ENCODE measurements at places on chromosomes 5 and 9. TPM values are rescaled to one million over a fixed set of nuclear protein-coding genes. Genes with fewer than 3 reads are reported as not detected.

GRCh38 chr9:94690344-94690743 lies 36.2 kb upstream of the AOPEP start:
- no peaks in the 10 kb centered on the region for H3K4me1 ChIP-seq
- DNase-seq = no peak
- no peak overlapping the region for H3K4me3 ChIP-seq
- H3K27ac ChIP-seq = no peak overlapping the region

DNA sequence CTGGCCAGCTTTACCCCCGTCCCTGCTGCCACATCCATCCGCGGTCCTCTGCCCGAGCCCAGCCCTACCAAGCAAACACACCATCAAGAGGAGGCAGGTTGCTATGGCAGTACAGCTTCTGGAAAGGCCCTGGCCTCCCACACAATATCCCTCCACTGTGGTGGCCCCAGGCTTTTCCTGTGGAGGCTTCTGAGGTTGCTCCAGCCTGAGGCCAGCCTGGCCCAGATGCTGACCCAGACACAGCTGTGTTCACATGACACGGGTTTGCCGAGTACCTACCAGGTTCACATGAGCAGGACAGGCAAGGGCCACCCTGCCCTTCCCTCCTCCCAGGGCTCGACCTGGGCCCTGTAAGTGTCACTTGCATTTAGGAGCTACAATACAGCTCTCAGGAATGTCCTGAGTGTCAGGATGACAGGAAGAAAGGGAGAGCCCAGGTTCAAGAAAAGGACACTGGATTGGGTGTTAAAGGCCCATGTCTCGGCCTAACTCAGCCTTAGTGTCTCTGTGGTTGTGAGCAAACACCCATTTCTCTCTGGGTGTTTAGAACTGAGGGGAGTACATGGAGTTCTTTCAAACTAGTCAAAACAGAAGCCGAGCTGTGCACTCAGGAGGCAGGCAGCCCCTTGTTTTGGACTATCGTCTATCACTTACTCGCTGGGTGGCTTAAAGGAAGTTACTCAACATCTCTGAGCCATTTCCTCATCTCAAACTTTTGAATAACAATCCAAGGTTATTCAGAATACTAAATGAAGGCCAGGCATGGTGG lies 40.2 kb downstream of the NAIF1 start:
- H3K27me3 ChIP-seq = no peaks in the 10 kb centered on the region
- DNase-seq = no peak
- H3K27ac ChIP-seq = no peak overlapping the region
- no peaks in the 10 kb centered on the region for H3K36me3 ChIP-seq
- no peak overlapping the region for H3K4me3 ChIP-seq
- peaks cover 8% of the 10 kb centered on the region for H3K4me1 ChIP-seq

GRCh38 chr5:9361835-9362234 lies 184.0 kb downstream of the SEMA5A start:
- no peaks in the 10 kb centered on the region for H3K36me3 ChIP-seq
- H3K27me3 ChIP-seq = no peaks in the 10 kb centered on the region
- no peak overlapping the region for H3K4me3 ChIP-seq
- no peaks in the 10 kb centered on the region for H3K4me1 ChIP-seq
- no peak overlapping the region for H3K27ac ChIP-seq

DNA sequence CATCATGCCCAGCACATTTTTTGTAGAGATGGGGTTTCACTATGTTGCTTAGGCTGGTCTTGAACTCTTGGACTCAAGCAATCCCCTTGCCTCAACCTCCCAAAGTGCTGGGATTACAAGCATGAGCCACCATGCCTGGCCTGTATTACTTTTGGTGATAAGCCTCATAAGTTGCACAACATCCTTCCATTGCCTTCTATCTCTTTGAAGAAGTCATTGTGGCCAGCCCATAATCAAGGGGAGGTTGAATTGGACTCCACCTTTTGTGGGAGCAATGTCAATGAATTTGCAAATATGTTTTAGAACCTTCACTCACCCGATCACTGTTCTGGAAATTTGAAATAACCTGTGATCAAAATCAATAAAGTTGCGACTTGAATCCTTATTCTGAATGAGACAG lies 104.3 kb upstream of the CLINT1 start:
- no peak overlapping the region for H3K27ac ChIP-seq
- no peaks in the 10 kb centered on the region for H3K27me3 ChIP-seq
- no peak overlapping the region for H3K4me3 ChIP-seq
- H3K4me1 ChIP-seq = peaks cover 5% of the 10 kb centered on the region
- no peak for DNase-seq

DNA sequence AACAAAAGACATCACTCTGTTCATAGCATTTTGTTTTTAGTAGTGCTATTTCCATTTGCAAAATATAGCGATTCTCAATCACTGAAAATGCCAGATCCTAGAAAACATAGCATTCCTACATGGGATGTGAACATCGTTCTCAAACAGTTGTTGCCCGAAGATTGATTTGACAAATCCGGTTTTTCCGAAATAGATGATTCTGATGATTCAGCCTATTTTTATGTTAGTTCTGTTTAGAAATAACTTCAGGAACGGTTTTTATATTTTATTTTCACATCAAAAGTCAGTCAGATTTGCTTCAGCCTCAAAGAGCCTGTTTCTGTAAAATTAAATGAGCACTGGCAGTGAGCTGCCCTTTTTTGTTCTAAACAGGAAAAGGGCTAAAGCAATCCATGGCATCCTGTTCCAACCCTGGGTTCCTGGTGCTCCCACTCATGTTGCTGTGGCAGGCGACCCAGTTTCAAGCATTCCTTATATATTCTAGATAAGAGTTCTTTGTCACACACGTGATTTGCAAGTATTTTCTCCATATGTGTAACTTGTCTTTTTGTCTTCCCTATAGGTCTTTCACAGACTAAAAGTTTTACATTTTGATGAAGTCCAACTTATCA lies 14.2 kb upstream of the PSIP1 start:
- no peak for DNase-seq
- H3K27ac ChIP-seq = no peak overlapping the region
- no peaks in the 10 kb centered on the region for H3K27me3 ChIP-seq
- H3K4me1 ChIP-seq = no peaks in the 10 kb centered on the region
- H3K36me3 ChIP-seq = no peaks in the 10 kb centered on the region

DNA sequence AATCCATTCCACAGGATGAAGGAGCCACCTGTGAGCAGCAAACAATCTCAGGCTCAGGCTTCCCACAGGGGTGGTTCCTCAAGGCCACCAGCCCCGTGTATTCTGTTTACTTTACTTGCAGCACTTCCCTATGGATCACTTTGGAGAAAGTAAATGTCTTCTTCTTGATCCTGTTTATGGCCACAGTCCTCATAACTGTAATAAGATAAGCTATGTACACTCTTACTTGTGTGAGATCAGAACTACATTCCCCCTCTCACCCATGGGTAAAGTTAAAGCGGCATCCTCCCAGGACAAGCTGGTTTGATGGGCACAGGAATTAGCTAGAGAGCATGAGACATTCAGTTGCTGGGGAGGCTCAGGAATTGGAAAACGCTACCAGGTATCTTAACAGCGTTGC lies 86.1 kb downstream of the TMEM215 start:
- H3K4me3 ChIP-seq = no peak overlapping the region
- H3K27me3 ChIP-seq = no peaks in the 10 kb centered on the region
- no peak overlapping the region for H3K27ac ChIP-seq
- H3K4me1 ChIP-seq = peaks cover 11% of the 10 kb centered on the region
- no peaks in the 10 kb centered on the region for H3K36me3 ChIP-seq

GRCh38 chr5:118371973-118372831 lies 616.1 kb downstream of the DTWD2 start:
- no peaks in the 10 kb centered on the region for H3K36me3 ChIP-seq
- no peak overlapping the region for H3K4me3 ChIP-seq
- DNase-seq = no peak
- no peaks in the 10 kb centered on the region for H3K27me3 ChIP-seq

GRCh38 chr9:32264170-32264864 lies 120.1 kb upstream of the ACO1 start:
- H3K4me1 ChIP-seq = no peaks in the 10 kb centered on the region
- no peak overlapping the region for H3K27ac ChIP-seq
- no peak overlapping the region for H3K4me3 ChIP-seq
- no peaks in the 10 kb centered on the region for H3K27me3 ChIP-seq
- no peaks in the 10 kb centered on the region for H3K36me3 ChIP-seq

GRCh38 chr9:116334546-116335150 lies 181.1 kb downstream of the PAPPA start:
- no peaks in the 10 kb centered on the region for H3K36me3 ChIP-seq
- H3K27me3 ChIP-seq = no peaks in the 10 kb centered on the region
- DNase-seq = no peak
- H3K4me3 ChIP-seq = no peak overlapping the region
- H3K4me1 ChIP-seq = no peaks in the 10 kb centered on the region
- H3K27ac ChIP-seq = no peak overlapping the region

DNA sequence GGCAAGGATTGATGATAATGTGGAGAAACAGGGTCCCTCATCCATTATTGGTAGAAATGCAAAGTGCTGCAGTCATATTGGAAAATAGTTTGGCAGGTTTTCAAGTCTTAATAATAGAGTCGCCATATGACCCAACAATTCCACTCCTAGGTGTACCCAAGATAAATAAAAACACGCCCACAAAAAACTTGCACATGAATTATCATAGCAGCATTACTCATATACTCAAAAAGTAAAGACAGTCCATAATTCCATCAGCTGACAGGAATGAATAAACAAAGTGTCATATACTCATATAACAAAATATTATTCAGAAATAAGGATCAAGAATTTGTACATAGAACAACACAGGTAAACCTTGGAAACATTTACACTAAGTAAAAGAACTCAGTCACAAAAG lies 242.9 kb upstream of the FTMT start:
- H3K27ac ChIP-seq = no peak overlapping the region
- no peaks in the 10 kb centered on the region for H3K36me3 ChIP-seq
- H3K27me3 ChIP-seq = no peaks in the 10 kb centered on the region
- DNase-seq = no peak

DNA sequence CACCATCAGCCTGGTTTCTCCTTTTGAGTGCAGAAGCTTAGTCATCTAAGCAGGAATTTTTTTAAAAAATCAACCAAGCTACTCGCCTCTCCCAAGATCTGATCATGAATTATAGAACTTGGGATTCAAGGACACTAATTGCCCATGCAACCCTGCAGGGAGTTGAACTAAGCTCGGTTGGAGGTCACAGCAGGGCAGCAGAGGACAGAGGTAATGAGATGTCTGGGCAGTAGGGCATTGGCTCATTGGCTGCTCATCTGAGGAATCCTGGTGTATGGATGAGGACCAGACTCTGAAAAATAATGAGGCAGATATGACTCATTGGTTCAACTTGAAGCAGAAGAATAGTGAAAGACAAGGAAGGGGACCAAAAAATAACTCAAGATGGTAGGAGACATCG lies 111.8 kb upstream of the TLE1 start:
- no peak for DNase-seq
- no peak overlapping the region for H3K27ac ChIP-seq
- H3K4me1 ChIP-seq = no peaks in the 10 kb centered on the region
- H3K4me3 ChIP-seq = no peak overlapping the region
- H3K27me3 ChIP-seq = no peaks in the 10 kb centered on the region

DNA sequence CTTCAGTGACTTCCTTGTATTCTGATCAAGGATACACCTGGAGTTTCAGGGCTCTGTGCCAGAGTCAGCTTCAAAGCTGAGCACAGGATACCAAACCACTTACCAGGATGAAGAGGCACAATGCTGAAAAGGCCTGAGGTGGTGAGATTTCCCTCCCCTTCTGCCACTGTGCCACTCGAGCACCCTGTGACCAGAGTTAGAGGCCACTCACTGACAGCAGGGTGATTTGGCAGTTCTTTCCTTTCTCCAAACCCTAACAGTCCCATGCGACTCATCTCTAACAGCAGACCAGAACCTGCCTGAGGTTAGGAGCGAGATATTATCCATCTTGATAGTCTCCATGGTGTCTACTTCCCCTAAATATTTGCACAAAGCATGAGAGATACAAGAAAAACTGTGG lies 1.8 kb downstream of the PLGRKT start:
- no peak overlapping the region for H3K27ac ChIP-seq
- no peak overlapping the region for H3K4me3 ChIP-seq
- H3K36me3 ChIP-seq = peaks cover 14% of the 10 kb centered on the region
- peaks cover 19% of the 10 kb centered on the region for H3K4me1 ChIP-seq
- no peak for DNase-seq

GRCh38 chr5:54736003-54736797 lies 218.6 kb downstream of the SNX18 start:
- no peak for DNase-seq
- H3K27ac ChIP-seq = no peak overlapping the region
- no peaks in the 10 kb centered on the region for H3K4me1 ChIP-seq

The SMARCA2 gene
- 108 TPM for total RNA-seq

The CCL27 gene
- not detected for total RNA-seq

The ANKRD20A1 gene
- 1.0 TPM for total RNA-seq
